ENCODE measurements at places on chromosomes 4 and X.

GRCh38 chr4:119564106-119564505 is 64.5 kb downstream of the PDE5A start:
- no peak for DNase-seq

DNA sequence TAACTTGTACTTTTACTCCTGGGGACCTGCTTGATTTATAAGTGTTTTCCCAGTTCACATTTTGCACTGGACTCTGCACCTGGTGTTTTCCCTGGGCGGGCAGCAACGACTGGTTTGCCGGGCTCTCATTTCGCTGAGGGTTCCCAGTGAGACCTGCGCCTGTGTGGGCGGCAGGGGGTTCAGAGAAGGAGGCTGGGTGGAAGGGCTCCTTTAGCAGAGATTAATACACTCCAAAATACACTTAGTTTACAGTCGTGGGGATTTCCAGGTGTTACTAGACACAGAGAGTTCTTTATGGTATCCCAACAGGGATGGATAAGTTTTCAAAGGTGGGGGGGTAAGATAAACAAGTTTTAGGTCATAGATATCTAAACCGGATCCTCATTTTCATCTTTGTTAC is 53.0 kb upstream of the SHISA3 start:
- no peak for DNase-seq

DNA sequence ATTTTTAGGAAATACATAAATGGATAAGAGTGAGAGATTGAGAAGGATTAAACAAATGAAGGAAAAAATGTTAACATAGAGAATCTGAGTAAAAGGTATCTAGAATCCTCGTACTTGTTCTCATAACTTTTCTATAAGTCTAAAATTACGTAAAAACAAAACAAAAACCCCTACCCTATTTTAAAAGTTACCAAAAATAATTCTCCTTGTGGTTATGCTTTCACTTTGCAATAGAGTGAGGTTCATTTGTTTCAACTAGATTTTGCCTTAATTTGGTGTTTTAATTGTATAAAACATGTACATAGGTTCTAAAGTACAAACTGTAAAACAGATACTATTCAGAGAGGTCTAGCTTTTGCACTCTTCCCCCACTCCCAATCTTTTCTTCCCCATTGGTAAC is 3.8 kb upstream of the GPR34 start:
- DNase-seq = no peak

- DNase-seq = no peak
Measured at GRCh38 chr4:26433556-26433955, 56.7 kb downstream of the CCKAR start.

DNA sequence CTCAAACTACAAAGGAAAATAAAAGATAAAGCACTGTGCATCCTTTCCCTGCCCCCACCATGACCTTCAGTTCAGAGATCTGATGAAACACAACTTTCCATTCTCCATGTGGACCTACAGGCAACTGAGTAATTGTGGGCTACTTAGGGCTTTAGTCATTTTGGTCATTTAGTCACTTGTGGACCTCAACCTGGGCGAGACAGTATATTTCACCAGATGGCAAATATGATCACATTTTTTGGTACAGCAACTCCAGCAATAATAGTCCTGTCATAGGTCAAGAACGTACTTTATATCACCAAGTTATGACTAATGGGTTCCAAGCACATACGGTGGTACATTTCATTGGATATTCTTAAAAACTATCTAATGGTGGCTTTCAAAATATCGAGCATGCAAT is 141.2 kb downstream of the PDGFC start:
- no peak for DNase-seq

DNA sequence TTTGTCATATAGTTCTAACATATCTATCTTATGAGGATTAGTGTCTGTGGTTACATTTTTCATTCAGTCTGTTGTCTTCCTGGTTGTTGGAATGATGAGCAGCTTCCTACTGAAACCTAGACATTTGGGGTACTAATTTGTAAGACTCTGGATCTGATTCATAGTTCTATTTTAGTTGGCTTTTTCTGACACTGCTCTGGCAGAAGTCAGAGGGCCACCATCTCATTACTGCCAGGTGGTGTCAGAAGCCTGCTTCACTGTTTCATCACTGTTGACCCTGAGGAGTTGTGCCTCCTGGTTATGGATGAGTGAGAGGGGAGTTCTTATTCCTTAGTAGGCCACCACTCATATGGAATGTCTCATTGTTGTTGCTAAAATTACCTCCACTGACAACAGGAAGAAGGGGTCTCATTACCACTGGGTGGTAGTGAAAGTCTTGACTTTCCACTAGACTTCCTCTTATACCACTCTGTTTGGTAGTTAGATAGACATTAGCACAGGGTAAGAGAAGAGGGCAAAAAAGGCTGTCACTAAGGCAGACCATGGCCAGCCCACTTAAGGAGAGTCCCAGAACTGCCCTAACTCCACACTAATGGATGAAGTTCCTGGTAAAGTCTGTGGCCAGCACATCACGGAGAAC is 395.2 kb downstream of the SPOCK3 start:
- DNase-seq = no peak

DNA sequence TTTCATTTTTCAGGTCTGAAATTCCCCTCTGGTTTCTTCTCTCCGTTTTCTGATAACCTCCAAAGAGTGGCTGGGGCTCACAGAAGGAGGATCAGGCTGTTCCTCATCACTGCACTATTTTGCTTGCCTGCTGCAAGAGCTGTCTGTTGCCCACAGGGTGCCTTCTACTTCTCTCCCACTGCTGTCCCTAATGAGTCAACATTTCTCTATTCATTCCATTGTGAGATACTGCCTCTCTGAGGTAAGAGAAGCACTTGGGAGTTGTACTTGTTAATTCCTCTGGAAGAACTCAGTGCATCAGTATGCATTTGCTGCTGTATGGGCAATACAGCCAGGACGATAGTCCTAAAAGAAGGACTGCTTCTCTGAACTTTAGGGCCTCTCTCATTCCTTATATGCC is 34.8 kb downstream of the CT47B1 start:
- no peak for DNase-seq

DNA sequence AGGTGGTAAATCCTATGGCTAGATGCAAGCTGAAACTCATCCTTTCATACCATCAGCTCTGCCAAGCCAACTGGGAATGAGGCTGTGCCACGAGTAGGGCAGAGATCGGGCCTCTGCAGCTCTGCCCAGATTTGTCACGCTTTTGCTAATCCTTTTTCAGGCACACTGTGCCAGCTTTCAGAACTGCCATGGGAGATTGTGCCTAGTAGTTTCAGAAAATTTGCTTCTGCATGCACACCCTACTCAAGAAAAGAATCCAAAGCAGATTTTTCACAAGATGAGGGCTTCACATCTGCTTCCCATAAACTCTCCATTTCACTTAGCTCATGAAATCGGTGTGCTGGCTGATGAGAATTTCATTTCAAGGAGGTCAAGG is 3.3 kb upstream of the ADH7 start:
- DNase-seq = no peak

DNA sequence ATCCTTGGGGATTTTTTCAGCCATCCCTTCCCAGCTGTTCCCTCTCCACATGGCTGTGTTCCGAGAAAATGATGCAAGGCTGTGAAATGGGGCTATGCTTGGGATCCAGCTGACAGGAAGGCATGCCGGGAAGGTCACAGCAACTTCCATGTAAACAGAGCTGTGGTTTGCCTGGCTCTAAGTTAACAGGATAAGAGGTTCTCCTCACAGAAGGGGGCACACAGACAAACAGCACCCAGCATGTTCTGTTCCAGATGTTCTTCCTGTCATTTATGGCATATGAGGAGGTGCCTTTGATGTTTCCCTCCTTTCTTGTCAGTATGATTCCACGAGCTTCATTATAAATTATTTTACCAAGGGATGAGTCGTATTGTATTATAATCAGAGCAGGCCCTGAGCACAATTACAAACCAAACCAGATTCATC is 220.7 kb downstream of the ANTXR2 start:
- DNase-seq = no peak

GRCh38 chr4:99803566-99804101 is 13.0 kb upstream of the DAPP1 start:
- no peak for DNase-seq

GRCh38 chr4:80006935-80007744 is 65.9 kb downstream of the ANTXR2 start:
- no peak for DNase-seq

- DNase-seq = no peak
Measured at GRCh38 chrX:32137525-32137924, 1065.7 kb upstream of the FTHL17 start.

- DNase-seq = no peak
Measured at GRCh38 chr4:64584981-64585557, 175.8 kb upstream of the TECRL start.

DNA sequence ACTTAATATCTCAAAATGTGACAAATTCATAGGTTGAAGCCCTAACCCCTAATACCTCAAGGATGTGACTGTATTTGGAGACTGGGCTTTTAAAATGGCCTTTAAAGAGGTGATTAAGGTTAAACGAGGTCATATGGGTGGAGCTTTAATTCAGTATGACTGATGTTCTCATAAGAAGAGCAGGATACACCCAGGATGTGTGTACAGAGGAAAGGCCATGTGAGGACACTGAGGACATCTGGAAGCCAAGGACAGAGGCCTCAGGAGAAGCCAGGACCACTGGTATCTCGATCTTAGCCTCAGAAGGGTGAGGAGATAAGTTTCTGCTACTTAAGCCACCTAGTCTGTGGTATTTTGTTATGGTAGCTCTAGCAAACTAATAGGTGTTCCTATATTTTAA is 49.0 kb upstream of the SHISA3 start:
- no peak for DNase-seq

- no peak for DNase-seq
Measured at GRCh38 chr4:143335979-143336780, 496 bp upstream of the GAB1 start.

DNA sequence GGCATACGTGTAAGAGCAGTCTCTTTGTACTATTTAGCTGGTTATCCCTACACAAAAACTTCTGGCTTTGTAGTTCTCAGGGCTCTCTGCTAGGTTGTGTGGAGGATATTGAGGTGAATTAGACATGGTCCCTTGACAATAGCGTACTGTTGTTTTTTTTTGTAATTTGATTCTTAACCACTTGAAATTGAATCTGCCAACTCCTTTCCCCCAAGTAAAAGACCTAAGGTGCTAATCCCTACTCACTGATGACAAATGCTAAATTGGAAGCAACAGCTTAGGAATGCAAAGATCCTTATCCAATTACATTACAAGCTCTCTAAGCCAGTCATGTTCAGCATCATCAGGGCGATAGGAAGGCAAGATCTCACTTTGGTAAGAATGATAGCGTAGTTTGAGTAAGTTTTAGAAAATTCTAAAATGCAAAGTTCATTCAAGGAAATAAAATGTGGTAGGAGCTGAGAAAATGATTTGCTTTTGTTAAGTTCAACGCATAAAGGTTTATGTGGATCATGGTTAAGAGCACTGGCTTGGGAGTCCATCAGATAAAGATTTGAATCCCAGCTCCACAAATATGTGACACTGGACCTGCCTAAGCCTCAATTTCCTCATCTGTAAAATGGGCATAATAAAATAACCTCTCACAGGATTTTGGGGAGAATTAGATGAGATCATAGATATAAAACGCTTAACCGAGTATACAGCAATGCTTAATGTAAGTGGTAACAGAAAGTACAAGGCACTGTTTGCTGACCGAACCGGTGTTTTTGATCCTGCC is 39.3 kb downstream of the DOCK11 start:
- DNase-seq = no peak

GRCh38 chr4:7291372-7292114 is 99.2 kb downstream of the SORCS2 start:
- DNase-seq = no peak

GRCh38 chrX:22347491-22347890 is 74.8 kb downstream of the CBLL2 start:
- no peak for DNase-seq

GRCh38 chr4:29553846-29554245 is 1166.3 kb upstream of the PCDH7 start:
- DNase-seq = no peak

DNA sequence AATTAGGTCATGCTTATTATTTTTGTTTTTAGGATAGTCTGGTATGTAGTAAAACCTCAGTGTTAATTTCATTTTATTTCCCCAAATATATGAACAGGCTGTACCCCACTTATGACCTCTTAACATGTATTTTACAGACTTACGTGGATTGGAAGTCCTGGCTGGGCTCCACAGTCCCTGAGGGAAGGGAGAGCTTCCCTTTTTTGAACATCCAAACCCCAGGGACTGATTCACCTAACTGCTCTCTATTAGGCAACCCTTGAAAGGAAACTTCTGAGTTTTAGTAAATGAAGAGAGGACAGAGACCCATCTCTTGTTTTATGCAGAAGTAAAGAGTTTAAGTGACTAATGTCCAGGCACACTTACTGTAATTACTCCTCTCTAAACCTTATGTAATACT is 233.1 kb upstream of the SPRY1 start:
- DNase-seq = no peak

DNA sequence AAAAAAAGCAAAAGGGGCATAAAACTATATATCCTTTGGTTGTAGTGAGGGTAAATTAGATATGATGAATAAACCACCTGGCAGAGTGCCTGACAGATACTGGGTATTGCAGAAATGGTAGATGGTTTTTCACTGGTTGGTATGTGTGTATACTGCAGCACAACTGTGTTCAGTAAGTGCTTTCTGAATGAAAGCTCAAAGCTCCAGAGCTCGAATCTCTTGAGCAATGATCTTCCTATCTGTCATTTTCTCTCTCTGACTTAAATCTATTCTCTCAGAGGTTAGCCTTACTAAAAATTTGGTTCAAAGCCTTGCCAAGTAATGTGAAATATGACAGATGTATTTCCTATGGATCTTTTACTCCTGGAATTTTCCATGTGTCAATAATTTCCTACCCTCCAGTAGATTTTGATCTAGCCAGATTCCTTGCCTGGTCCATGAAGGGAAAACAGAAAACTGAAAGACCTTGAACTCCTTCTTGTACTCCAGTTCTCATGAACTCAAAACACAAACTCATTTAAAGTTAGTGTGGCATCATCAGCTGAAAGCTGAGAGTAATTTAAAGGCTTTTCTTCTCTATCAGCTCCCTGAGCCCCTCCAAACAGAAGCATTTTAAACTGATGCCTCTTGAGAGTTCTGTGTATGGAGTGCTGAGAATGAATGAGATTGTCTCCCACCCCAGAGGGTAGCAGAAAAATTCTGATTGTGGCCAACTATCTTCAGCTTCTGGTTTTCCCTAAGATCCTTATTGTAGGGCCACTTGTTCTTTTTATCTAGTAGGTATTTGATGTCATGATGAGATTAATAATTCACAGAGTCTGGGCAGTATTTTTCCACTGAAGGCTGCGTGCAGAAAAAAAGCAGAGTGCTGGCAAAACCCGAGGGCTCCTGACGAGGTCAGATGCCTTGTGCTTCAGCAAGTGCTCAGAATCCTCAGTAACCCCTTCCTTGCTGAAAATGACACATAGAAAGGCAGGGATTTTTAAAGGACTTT is 363.4 kb upstream of the BOD1L1 start:
- no peak for DNase-seq

- no peak for DNase-seq
Measured at GRCh38 chr4:71526637-71527406, 188.0 kb downstream of the SLC4A4 start.

All from stimulated activated CD4-positive, alpha-beta T cell treated with anti-CD3 and anti-CD28 coated beads, Interleukin-2, amount 100 ng/mL, for 48 hours (primary cell).